Upper lobe of right lung (tissue), 1 donor: ENCODE measurements at places on chromosomes 12 and 14.

DNA sequence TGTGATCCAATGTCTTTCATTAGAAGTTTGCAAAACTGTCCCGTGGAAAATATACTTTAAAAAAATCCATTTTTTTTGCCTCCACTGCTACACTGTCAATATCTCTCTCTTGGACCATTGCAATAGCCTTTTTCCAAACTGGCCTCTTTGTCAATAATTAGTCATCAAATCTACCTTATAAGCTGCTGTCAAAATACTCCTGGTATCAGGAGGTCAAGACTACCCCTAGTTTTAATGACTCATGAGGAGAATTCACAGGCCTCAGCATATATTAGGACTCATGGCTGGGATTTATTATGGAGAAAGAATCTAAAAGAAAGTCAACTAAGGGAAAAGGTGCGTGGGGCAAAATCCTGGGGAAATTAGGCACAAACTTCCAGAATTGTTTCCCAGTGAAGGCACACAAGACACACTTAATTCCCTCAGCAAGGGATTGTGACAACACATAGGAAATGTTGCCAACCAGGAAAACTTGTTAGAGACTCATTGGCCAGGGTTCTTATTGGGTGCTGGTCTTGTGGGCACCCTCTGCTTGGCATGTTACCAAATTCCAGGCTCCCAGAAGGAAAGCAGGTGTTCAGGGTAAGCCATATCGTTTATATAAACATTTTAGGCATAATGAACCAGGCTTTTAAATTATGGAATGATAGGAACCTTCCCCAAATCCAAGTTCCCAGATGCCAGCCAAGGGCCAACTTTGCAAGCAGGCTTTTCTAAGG lies 56.1 kb downstream of the TMEM117 start:
- no peak for DNase-seq

DNA sequence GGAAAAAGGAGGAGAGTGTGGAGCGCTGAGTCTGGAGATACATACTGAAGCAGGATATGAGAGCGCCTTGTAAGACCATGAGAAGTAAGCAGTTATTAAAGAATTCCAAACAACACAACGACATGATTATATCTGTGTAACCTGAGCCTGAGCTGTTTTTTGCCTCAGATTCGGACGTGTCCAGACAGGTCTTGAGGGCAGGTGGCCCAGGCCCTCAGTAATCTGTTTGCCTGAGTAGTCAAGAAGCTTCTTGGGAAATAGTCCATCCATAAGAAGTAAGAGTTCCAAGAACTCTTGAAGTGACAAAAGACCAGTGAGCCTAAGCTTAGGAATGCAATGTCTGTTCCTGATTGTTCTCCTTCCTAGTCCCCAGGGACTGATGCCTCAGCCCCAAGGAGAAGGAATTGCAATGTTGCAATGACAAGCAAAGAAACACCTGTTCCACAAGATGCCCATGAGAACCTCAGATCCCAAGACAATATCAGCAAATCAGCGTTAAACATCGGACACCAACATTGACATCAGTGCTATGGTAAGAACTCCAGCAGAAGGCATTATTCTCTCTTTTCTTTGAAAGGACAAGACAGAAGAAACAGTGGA lies 34.7 kb upstream of the ADAMTS20 start:
- no peak for DNase-seq

- no peak for DNase-seq
Observed at GRCh38 chr14:95326987-95327386, 7.3 kb upstream of the CLMN start.

GRCh38 chr14:103836976-103837725 lies 10.2 kb downstream of the PPP1R13B start:
- peak; percentile 28 for DNase-seq

GRCh38 chr14:36583893-36584811 lies 1.7 kb upstream of the NKX2-8 start:
- no peak for DNase-seq

DNA sequence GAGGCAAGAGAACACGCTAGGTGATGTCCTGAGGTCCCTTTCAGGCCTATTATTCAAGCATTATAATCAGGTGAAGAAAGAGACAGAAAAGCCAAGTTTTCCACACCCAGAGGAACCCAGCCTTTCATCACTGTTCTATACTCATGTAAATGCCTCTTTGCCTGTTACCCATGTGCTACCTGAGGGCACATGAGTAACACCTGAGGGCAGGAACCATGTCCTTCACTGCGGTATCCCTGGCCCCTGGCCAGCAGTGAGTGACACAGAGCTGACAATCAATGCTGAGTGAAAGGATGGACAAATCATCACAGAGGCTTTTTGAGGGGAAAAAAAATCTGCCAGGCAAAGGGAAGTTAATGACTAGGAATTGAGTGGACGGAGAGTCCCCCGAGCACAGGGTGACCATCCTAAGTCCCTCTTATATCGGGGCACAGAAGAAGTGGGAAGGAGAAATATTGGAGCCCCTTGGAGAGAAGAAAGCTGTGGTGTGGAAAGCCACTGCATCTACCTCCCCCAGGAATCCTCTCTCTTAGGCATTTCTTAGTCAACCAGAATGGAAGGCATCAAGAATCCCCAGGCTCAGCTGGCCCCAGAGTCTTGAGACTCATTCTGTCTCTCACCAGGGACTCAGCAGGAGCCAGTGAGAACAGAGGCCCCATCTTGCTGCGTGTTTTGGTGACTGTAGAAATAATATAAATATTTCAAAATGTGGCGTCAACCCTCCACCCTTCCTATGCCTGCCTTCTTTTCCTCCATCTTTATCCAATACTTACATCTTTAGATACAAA lies 212.9 kb downstream of the DPF3 start:
- no peak for DNase-seq

- no peak for DNase-seq
Observed at GRCh38 chr12:87667378-87667777, 361.8 kb downstream of the C12orf50 start.

- DNase-seq, result no peak
Observed at GRCh38 chr12:28253161-28253641, 62.9 kb downstream of the CCDC91 start.

- DNase-seq, result peak; percentile 76
Observed at GRCh38 chr14:65229748-65230728, 127.7 kb upstream of the MAX start.

DNA sequence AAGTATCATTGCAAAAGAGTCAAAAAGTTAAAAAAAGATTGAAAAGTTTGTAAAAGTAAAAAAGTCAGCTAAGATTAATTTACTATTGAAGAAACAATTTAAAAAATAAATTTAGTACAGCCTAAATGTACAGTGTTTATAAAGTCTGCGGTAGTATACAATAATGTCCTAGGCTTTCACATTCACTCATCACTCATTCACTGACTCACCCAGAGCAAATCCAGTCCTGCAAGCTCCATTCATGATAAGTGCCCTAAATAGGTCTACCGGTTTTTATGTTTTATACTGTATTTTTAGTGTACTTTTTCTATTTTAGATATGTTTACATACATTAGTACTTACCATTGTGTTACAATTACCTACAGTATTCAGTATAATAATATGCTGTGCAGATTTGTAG lies 43.9 kb upstream of the ABCC9 start:
- DNase-seq, result no peak

GRCh38 chr12:114286145-114286544 lies 119.8 kb downstream of the TBX5 start:
- DNase-seq, result no peak

- DNase-seq, result no peak
Observed at GRCh38 chr14:99885649-99885958, 92.4 kb downstream of the EML1 start.
